ENCODE measurements at places on chromosomes 16 and 17.

DNA sequence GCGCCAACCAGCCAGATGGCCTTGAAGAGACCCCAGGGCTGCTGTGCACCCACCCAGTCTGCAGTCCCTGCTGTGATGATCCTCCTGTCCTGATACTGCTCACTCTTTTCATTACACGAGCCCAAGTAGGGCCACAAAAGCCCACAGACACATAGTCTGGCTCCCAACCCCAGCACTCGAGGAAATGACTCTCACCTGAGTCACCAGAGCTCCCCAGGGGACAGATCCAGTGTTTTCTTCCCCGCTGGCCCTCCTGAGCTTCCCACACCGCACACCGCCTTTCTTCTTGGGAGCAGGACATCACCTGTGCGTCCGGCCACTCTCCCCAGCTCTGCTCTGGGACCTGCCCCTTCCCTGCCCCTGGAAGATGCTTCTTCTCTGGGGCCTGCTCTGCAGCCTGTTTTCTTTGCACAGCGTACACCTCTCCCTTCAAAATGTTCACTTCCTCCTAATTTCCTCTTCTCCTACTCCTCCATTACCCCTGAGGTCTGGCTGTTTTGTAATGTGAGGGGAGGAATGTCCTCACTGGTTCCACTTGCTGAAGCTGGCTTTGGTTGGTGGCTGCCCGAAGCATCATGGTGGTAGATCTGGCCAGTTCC lies 2.0 kb upstream of the SCN4A start:
- DNase-seq, result no peak

DNA sequence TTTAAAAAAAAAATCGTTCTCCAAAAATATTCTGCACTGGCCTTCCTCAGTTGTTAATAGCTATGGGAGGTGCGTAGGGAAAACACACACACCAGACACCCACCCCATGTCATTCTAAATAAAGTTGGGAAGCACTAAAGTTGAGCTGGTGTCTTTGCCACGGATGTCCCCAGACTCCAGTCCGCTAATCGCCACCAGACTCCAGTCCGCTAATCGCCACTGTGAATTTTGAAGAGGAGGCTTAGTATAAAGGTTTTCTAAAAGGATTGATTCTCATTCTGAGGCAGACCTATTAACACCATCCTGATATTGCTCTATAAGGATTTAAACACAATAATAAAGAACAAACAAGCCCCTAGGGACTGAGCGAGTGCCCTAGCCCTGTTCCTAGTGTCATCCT lies 22.7 kb upstream of the CPSF4L start:
- no peak for DNase-seq

GRCh38 chr16:85539629-85540291 lies 73.4 kb upstream of the GSE1 start:
- no peak for DNase-seq

DNA sequence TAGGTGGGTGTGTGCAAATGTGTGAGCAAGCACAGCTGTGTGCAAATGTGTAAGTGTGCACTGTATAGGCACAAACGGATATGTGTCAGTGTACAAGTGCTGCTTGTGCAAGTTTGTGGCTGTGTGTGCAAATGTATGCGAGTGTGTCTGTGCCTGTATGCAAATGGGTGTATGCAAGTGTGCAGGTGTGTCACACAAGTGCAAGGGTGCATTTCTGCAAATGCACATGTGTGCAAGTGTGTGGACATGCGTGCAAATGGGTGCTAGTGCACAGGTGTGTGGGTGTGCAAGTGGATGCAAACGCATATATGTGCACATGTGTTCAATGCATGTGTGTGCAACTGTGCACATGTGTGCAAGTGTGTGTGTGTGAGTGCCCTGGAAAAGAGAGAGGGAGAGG lies 76.5 kb upstream of the TNRC6C start:
- DNase-seq, result no peak

DNA sequence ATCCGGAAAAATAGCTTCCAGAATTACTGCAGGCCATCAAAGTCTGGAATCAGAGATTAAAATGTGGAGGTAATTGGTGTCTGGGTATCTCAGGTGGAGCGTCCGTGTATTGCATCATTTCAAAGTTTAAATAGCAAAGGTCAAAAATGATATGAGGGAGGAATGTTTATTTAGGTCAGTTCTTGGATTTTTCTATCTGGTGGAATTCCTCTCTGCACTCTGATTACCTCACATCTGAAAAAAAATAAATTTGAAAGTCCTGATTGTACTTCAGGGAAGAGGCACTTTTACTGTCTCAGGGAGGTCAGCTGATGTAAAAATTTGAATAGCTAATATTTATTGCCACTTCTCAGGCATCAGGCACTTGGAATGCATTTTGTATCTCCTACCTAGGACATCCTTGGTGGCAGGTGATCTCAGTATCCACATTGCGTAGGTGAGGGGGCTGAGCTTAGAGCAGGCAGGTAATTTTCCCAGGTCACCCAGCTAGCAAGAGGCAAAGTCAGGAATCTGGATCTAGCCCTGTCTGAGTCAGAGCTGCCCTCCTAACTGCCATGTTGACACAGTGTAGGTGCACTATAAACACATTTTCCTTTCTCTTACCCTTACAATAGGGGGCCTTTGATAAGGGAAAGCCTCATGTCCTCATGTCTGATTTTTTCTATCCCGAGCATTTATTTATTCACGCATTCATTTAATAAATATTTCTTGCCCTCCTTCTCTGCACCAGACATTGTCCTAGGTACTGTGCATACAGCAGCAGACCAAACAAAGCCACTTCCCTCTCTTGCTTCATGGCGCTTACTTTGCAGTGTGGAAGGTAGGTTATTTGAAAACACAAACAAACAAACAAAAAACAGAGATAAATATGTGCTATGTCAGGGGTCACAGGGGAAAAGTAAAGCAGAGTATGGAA lies 454.3 kb downstream of the HAPSTR1 start:
- DNase-seq, result no peak

DNA sequence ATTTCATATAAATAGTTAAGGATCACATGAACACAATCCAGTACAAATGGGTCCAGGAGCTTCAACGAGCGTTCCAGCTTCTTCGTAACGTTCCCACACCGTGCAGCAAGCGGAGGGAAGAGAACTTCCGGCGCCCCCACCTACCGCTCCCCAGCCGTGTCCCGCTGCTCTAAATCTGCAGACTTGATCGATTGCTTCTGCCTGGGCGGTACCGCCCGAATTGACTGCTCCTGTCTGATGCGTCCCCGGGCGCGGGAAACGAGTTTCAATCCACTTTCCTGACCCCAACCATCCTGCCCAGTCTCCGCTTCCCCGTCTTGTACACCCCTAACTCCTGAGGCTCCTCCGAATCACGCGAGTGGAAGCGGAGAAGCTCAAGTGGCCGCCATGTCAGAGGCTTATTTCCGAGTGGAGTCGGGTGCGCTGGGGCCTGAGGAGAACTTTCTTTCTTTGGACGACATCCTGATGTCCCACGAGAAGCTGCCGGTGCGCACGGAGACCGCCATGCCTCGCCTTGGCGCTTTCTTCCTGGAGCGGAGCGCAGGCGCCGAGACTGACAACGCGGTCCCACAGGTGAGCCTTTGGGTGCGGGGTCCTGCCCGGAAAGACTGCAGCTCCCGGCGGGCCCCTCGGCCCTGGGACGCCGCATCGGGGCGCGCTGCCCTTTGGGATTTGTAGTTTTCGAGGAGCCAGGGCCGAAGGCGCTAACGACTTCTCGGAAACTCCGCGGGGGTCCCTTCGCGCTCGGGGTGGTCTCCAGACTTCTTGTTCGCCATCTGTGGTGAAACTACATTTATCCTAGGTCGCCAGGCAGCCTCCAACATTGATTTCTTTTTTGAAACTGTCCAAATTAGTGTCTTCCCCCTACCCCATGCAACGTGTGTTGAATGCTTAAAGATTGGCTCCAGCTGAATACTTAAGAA lies at the start of gene GINS3:
TSS of gene GINS3 (plus strand) at position 257 of the 923 bp plus-strand sequence. CDS start at position 388, 131 bp downstream.
- peak; percentile 79 for DNase-seq

DNA sequence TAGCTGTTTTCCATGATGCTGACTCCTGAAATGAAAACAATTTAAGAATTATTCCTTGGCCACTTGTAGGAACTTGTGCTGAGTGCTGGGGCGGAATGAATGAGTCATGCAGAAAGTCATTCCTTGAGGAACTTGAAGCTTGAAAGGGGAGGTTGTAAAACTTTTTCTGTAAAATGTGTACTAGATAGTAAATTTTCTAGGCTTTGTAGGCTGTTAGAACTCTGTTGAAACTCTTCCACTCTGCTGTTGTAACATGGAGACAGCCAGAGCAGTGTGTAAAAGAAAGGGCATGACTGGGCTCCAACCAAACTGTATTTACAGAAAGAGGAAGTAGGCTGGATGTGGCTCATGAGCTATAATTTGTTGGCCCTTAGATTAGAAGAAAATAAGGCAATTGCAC lies 46.1 kb downstream of the ABCA8 start:
- no peak for DNase-seq

GRCh38 chr16:85641776-85642176 lies 28.7 kb downstream of the GSE1 start:
- DNase-seq, result no peak

- DNase-seq, result no peak
Observed at GRCh38 chr17:18280766-18281371, 20.4 kb downstream of the MIEF2 start.

DNA sequence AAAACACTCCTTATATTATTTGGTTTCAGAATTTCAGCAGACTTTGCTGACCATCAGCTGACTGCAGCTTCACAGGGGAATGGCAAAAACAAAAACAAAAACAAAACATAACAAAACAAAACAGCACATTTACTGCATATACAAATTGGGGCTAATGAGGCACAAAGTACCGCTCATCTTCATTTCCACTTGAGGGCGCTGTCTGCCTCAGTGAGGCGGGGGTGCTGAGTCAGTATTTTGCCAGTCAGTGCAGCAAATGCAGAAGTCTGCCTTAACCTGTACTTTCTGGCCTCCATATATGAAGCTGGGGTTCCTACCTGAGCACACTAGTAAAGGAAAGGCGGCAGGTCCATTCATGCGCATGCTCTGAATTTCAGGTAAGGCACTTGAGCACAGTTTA lies 13.5 kb upstream of the DYNLRB2 start:
- DNase-seq, result peak; percentile 27

- no peak for DNase-seq
Observed at GRCh38 chr16:9836118-9836736, 346.0 kb downstream of the GRIN2A start.

- no peak for DNase-seq
Observed at GRCh38 chr17:45677770-45678169, 106.3 kb upstream of the CRHR1 start.

DNA sequence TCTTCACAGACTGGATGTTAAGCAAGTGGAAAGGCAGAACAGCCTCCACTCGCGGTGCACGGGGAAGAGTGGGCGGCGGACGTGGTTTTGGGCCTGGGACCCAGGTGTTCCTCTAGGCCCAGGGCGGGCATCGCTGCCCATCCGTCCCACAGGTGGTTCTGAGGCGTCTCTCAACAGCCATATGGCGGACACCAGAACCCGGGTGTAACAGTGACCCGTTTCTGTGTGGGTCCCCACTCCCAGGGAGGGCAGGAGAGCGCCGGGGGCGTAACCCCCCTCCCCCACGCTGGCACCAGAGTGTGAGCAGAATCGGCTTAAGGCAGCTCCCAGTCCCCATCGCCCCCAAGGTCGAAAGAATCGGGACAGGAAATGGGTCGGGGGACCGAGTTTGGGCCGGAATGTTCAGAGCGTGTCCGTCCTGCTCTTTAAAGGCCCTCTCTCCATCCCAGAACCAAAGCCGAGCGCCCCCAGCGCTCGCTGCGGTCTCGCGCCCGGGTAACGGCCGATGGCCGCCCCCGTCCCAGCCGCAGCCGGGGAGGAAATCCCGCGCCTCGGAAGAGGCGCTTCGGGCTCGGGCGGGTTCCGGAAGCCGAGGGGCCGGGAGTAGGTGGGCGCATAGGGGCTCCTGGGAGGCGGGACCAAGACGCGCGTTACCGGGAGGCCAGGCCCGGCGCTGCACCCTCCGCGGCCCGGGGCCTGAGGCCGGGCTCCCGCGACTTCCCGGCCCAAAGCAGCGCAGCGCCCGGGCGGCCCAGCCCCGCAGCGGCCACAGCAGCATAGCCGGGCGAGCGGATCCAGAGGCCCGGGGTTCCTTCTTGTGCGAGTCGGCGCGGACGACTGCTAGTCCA lies at the start of gene TK2:
TSS of gene TK2 (minus strand) at position 839 of the 848 bp plus-strand sequence. CDS start at position 778, 61 bp downstream.
- DNase-seq, result peak; percentile 35

- no peak for DNase-seq
Observed at GRCh38 chr17:19752216-19753050, 4.3 kb upstream of the ALDH3A1 start.

GRCh38 chr17:40516581-40517285 lies 15.3 kb upstream of the TNS4 start:
- no peak for DNase-seq

GRCh38 chr17:38752308-38753070 lies at the start of gene PSMB3:
Gene PSMB3, plus strand, starts transcription at chr17:38752741. Its CDS starts 86 bp downstream, at chr17:38752827.
- DNase-seq, result peak; percentile 97

DNA sequence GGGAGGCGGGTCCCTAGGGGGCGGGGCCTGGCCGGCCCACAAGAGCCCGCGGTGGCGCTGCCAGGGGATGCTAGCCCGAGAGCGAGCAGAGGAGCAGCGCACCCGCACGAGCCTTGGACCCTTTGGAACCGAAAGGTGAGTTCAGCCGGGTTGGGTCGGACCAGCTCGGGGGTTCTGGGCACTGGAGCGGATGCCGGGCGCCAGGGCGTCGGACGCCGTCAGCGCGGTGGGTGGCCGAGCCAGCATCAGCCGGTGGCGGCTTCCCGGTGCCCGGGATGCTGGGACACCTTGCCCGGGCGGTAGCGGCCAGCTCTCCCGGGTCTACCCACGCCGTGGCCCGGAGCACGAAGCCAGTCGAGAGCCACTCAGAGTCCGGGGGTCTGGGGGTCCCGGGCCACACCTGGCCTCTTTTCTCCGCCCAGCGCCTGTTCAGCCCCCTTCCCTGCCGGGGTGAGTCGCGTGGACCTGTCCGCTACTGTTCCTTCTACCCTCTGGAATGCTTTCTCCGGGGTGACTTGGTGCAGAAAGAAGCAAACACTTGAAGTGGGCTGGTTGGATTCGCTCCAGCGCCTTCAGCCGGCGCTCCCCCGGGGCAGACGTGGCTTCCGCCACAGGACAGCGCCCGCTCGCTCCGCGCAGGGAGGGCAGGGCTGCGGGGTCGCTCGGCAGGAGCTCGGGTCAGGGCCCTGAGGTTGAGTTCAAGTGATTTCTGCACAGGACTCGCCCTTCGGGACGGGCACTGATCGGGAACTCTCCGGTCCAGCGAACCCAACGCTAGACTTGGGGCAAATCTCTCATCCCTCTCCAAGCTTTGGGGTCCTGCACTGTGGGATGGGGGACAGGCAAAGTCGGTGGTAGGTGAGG lies at the start of gene SCNN1G:
TSS of gene SCNN1G (plus strand) at position 67 of the 864 bp plus-strand sequence. CDS start 3,527 bp downstream, outside the sequence.
- no peak for DNase-seq

DNA sequence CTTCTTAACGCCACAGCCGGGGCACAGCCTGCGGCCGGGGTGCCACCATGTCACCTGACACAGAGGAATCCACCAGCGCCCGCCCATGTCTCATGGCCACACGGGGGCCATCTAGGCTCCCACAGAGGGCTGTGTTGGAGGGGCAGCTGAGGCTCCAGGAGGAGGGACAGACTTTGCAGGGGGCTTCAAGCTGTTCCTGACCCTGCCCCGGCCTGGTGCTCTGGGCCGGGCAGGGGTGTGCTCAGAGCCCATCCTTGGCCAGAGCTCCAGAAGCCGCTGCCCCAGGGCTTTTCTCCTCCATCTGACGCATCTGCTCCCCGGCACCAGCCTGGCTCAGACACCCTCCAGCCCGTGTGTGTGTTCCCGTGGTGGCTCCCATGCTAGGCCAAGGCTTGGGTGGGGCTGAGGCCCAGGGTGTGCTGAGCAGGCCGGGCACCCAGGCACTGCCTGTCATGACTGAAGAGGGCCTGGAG lies 7.8 kb upstream of the SLC38A10 start:
- no peak for DNase-seq

Data from hematopoietic multipotent progenitor cell treated with erythropoietin and hydrocortisone succinate and interleukin-3 and kit ligand, for 15 days (in vitro differentiated cells).